ENCODE measurements at places on chromosomes 1 and 21.

DNA sequence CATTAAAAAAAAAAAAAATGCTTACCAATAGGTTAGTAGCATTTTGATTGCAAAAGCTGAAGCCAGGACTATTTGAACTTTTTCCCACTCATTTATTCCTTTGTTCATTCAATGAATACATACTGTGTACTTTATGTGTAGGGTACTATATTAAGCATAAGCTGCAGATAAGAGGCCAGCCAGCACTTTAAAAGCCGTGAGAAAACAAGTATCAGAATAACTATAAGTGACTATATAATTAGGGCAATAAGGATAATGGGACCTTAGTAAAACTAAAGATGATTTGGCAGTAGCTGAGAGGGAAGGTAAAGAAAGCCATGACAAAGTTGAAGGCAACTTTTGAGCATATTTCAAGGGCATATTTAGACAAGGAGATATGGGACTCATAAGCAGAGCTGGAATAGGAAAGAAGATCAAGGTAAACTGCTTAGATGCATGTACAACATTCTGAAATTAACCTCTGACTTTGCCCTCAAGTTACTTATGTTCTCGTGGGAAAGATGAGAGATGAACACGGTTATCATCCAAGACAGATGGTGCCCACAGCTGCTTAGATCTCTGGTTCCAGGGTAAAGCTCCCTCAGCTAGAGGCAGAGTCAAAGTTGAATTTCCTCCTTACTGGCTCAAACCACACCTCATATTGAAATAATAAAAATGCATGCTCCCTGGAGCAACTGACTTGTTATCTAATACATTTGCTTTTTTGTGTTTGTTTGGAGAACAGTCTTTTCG is 44.0 kb upstream of the FMO2 start:
- no peak for DNase-seq

- no peak for DNase-seq
Observed at GRCh38 chr21:29017639-29018237, 1.4 kb downstream of the RWDD2B start.

GRCh38 chr1:25210728-25211127 is 21.6 kb downstream of the SYF2 start:
- DNase-seq, result no peak

DNA sequence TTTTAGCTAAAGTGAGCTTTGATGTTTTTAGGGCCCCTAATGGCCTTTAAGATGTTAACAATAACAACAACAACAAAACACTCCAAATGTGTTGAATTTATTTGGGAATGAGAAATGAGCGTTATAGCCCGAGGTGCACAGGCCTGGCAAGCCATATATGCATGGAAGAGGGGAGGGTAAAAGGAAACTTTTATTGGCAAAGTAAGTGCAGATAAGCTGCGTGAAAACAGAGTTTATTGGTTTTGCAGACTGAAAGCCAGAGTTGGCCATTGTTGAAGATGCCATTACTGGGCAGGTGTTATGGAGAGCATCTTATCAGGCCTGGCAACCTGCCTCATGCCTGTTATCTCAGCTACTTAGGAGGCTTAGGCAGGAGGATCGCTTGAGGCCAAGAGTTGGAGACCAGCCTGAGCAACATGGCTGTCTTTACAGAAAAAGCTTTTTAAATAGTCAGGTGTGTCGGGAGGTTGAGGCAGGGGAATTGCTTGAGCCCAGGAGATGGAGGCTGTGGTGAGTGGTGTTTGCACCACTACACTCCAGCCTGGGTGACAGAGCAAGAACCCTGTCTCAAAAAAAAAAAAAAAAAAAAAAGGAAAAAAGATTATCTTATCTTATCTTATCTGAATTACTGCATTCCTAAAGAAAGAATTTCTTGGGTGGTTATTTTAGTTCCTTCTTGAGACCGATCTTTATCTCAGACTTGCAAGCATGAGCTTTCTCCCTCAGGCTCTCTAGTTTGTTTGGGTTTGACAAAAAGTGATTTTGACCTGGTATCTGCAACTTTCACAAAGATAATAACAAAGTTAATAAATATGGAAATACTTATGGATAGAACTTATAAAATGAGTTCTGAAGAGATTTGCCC is 1.7 kb downstream of the PATJ start:
- DNase-seq, result no peak

GRCh38 chr1:205667909-205668643 is 12.2 kb downstream of the SLC45A3 start:
- DNase-seq, result no peak

- DNase-seq, result no peak
Observed at GRCh38 chr1:153447498-153448170, 12.8 kb downstream of the S100A7 start.

DNA sequence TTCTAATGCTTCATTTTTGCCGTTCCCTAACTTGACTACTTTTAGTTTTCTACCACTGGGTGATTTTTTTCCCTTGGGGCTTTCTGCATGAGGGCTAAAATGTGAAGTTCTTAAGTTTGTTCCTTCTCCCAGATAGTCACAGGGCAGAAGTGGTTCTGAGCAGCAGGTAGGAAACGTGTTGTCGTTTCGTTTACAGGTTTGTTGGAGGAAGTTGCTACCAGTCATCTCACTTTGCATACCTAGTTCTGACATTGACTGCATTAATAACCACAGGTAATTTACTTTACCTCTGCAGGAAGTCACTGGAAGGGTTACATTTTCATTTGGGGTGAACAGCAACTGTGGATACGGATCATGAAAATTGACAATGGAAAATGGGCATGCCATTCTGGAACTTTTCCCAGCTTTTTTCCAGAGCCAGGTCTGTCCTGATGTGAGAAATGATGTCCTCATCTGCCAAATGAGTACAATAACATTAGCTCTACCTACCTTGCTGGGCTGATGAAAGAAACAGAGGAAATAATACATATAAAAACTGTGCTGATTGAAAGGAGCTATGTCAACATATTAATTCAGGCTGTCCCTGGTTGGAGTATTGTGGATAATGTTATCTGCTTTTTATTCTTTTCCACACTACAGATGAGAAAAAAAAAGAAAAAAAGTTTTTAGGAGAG is 94.2 kb downstream of the DISC1 start:
- DNase-seq, result no peak

DNA sequence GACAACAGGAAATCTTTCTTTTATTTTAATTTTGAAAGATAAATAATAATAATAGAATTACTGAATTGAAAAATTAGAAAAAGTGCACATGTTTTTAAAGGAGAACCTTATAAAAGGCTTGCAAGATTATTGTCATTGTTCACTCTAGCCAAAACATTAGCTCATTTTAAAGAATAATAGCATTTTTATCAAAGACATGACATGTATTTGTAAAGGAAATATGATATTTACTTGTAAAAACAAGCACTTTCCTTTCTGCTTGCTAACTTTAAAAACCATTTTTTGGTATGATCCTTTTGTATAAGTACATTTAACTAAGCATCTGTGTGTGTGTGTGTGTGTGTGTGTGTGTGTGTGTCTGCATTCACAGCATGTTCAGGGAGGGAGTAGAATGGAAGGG is 156.3 kb upstream of the C1orf87 start:
- DNase-seq, result no peak

DNA sequence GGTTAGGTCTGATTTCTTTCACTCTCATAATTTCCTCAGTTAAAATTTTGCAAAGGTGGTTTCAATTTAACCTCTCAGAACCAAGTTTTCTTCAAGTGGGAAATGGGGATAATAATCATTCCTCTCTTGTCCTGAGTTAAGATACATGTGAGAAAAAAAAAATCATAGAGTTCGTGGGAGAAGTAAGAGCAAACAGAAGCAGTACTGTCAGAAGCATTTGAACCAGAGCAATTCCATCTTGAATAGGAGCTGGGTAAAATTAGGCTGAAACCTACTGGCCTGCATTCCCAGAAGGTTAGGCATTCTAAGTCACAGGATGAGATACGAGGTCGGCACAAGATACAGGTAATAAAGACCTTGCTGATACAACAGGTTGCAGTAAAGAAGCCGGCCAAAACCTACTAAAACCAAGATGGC is 28.6 kb upstream of the TMEM61 start:
- DNase-seq, result no peak

DNA sequence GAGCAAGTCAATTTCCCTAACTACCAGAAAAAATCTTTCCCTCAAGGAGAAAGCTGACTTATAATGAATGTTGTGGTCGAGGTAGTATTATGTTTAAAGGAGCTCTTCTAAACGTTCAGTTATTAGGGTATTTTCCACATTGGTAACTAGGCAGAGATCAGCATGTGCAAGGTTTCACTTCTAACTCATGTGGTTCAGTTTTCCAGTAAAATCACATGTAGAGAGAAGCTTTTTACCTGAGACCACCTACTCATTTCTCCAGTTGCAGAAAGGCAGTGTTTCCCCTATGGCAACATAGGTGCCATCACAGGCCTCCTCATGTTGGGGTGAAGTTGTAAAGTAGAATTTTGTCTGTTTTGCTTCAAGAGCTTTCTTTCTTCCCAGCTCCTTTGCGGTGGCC is 23.7 kb downstream of the IL23R start:
- DNase-seq, result no peak

DNA sequence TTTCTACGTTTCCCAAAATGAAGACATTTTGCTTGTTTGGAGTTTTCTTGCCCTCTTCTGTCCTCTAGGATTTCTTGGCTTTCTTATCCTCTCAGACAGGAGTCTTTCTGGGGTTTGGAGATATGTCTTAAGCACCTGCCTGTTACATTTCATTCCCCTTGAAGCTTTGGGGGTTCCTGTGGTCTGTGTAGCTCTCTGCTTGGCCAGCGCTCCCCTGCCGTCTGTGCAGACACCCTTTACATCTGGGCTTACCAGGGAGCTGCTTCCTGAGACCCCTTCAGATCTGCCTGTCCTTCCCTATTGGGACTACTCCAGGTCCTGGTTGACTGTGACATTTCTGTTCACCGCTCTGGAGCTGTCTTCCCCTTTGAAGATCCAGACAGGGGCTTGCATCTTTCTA is 171.9 kb upstream of the CSF3R start:
- no peak for DNase-seq

GRCh38 chr1:163672976-163673758 is 351.4 kb downstream of the NUF2 start:
- no peak for DNase-seq

GRCh38 chr1:201763455-201764140 is 65.4 kb upstream of the IPO9 start:
- DNase-seq, result no peak

DNA sequence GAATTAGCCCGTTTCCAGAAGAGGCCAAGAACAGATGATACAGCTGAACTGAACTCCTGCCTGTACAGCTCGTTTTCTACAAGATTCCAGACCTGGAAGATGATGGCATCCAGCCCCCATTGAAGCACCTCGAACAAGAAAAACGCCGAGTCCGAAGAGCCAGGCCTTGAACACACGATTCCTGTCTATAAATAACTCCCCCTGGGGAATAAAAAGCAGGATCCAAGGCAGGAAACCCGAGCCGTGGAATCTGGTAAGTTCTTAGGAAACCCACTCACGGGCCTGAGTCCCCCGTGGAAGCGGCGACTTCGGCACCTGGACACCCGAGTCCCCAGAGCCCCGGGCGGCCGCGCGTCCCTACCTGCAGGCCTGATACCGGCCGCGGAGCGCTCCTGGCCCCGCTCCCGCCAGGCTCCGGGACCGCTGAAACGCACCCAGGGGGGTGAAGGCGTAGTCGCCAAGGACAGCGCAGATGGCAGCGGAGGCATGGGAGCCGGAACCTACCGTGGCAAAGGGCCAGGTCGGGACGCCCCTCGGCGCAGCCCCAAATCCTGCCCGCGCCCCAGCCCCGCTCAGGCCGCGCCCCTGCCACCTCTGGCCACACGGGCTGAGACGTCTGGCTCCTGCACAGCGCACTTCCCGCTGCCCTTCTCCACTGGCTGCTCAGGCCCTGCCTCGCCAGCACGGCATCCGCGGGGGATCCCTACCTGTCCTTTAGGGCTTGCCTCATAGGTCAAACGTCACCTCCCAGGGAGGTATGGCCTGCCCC is 14.0 kb upstream of the HLCS start:
- no peak for DNase-seq

DNA sequence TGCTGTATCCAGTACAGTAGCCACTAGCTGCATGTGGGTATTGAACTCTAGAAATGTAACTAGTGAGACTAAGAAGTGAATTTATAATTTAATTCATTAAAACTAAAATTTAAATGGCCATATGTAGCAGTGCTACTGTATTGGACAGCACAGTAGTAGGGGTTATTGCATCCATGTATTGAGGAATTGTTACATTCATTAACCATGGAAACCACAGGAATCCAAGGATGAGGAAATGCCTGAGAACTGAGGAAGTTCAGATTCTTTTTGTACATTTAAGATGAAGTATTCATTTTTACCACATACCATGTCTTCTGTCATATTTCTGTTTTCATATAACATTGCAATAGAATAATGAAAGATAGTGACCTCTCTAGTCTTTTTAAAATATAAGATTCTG is 2.6 kb downstream of the MTF2 start:
- no peak for DNase-seq

DNA sequence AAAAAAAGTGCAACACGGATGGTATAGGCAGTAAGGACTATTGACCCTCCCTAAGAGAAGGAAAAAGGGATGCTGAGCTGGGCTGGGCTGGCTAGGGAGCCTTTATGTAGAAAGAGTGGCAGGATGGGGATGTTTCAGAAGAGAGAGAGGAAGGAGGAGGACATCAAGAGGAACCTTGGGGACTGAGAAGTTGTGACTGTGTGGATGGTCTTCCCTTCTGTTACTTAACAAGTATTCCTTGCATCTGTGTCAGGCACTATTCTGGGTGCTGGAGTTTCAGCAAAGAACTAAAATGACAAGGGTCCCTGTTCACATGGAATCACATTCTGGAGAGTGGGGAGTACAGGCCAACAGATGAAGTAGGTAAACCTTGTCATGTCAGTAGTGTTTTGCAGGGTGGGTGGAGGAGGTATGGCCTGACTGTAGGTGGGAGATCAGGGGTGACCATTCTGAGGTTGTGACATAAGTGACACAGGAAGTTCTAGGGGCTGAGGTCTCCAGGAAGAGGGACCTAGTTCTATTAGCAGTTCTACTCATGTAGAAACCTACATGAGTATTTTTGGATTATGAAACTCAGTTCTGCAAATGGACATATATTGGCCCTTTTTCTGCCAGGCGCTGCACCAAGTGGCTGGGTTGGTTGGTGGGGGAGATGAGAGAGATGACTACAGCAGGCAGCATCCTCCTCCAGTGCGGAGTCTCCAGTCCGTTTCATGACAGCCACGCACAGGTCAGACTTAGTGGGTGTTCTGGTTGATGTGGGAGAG is 53.8 kb downstream of the PRDM2 start:
- DNase-seq, result no peak

- DNase-seq, result no peak
Observed at GRCh38 chr1:201505503-201505890, 1.4 kb downstream of the CSRP1 start.

- no peak for DNase-seq
Observed at GRCh38 chr1:87230501-87230900, 98.2 kb upstream of the LMO4 start.
